ENCODE measurements at places on chromosomes 5 and 9.

DNA sequence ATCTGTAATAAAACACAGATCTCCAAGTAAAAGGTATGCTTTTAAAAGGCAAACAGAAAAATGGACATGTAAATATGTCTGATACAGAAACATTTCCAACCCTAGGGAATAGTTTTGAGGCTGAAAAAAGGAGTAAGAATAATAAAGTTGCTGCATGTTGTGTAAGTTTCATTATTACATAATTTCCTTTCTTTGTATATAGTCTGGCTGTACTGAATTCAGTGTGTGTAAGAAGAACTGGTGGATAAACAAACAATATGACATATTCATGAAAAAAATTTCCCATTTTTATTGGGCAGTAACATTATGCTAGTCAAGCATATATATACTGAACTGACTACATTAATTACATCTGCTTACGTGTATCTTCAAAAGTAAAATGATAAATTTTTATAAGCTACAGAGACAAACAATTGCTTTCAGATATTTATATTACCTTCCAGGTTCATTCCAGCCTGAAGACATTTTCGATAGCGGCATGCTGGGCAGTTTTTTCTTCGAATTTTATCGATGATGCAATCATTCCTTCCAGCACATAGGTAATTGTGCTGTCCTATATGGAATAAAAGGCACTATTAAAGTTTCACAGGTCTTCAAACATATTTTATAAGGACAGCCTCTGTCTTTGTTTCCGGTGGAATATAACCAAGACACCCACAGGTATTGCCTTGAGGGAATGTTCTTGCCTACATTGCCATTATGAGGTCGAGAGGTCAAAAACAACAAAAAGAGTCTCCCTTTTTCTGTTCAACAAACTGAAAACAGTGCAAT lies 93.6 kb downstream of the NR3C1 start:
- DNase-seq: no peak

GRCh38 chr5:172843825-172844576 lies 9.9 kb downstream of the ERGIC1 start:
- no peak for DNase-seq

- no peak for DNase-seq
These were observed 55.8 kb downstream of the PDCD1LG2 start for GRCh38 chr9:5566054-5566618.

- DNase-seq: no peak
These were observed 114.9 kb downstream of the TRIO start for GRCh38 chr5:14257995-14258403.
